ENCODE measurements at places on chromosomes 3 and 15.

DNA sequence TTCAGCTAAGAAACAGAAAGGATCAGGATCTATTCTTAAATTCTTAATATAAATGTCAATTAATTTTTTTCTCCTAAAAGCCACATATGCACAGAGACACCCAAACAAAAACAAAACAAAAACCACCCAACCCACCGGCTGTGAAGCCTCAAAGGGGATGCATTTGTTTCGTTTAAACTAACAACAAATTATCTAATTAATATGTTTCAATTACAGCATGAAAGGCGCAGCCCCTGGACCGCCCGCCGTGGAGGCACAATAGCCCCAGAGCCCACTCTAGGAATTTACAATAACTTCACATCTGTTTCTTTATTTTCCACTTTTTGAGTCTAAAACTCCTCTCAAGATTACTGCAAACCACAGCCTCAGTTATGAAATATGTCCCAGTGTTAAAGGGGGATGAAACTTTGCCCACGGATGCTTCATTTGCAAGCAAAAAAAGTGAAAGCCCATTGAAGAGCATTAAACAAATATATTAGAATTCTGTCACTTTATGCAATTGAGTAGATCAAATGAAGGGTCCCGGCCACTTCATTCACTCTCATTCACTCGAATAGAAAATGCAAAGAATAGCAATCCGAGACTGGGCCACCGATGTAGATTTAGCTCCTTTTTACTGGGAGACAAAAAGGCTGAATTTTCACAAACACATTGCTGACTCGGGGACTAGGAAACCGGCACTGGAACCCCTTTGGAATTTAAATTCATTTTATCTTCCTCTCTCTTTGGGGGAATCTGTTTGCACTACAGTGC is 6.0 kb downstream of the FOXB1 start:
- no peak for DNase-seq

DNA sequence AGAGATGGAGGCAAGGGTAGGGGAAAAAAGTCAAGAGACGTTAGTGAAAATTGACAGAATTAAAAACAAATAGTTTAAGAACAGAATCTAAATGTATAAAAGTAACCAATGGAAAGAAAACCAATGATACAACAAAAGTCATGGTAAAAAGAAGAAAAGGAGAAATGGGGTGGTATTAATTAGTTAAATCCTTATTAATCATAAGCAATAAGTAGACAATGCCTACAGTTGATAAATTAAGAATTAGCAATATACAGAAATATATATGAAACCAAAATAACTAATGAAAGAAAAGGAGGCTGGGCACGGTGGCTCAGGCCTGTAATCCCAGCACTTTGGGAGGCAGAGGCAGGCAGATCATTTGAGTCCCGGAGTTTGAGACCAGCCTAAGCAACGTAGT is 23.8 kb downstream of the EPM2AIP1 start:
- no peak for DNase-seq

- no peak for DNase-seq
Observed at GRCh38 chr3:163561151-163561550, 1517.1 kb downstream of the SI start.

DNA sequence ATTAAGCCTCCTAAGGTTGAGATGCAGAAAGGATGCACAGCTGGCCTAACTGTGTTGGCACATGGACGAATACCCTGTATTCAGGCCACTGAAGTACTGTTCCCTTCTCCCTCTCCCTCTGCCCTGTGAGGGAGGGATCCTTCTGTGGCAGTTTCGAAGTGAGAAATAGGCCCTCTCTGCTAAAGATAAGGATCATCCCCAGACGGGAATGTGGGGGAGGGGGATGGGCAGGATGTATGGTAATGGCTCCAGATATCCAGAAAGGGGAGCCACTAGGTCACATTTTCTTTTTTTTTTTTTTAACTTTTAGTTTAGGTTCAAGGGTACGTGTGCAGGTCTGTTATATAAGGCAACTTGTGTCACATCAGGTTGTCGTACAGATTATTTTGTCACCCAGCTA is 463.1 kb downstream of the TBL1XR1 start:
- DNase-seq: no peak

GRCh38 chr3:3666664-3667063 is 132.6 kb upstream of the LRRN1 start:
- DNase-seq: peak; percentile 2

- DNase-seq: no peak
Observed at GRCh38 chr3:187013159-187013716, 82.9 kb downstream of the ST6GAL1 start.

DNA sequence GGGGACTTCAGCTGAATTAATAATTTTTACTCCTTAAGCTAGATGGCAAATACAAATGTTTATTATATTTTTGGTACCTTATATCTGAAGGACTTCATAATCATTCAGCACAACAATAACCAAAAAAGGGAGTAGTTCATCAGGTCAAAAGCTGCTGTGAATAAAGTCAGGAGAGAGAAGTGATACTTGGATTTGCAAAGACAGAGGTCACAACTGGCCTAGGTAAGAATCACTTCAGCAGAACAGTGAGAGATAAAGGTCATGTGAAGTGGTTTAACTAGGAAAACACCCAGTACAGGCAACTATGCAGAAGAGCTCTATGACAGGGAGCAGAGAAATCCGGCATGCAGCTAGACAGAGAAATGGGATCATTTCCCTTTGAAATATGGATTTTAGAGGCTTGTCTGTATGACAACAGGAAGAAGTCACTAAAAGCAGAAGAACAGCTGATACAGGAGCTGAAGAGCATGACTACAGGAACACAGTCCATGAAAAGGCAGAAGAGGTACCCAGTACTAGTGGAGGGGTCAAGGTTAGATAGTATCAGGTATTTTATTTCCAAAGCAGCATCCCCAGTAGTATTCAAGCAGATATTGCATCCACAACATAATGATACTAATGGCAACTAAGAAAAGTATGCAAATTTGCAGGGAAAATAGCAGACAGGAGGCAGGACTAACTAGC is 25.7 kb downstream of the ZMAT3 start:
- no peak for DNase-seq

GRCh38 chr3:101849714-101850245 is 466 bp downstream of the NFKBIZ start:
- peak; percentile 71 for DNase-seq

GRCh38 chr3:12758025-12758781 is 856 bp downstream of the TMEM40 start:
- no peak for DNase-seq

DNA sequence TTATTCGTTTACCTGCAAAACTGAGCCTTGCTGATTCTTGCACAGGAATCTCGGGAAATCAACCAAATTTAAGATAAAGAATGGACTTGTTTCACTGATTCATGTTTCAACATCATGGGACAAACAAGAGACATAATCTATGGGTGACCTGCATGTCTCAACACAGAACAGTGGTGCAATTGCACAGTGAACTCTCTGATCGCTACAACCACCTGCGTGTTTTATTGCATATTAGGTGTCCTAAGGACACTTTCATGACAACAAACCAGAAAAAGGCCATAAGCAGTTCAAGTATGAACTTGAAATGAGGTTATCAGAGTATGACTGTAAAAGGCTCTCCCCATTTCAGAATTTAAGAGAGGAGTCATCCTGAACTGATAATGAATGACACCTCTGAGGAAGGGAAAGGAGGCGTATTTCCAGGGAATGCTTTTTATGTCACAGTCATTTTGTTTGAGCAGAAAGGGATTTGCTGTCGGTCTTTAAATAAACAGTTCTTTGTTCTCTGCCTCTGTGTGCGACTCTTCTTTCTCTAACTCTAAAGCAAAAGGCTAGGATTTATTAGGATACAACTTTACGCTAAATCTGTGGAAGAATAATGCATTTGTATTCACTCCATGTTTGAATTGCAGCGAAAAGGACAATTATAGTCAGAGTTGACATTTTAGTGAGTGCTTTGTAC is 167.2 kb downstream of the RBMS3 start:
- no peak for DNase-seq

- DNase-seq: no peak
Observed at GRCh38 chr15:28125673-28126651, 26.8 kb upstream of the OCA2 start.

GRCh38 chr3:184832044-184832443 is 20.1 kb downstream of the VPS8 start:
- no peak for DNase-seq

DNA sequence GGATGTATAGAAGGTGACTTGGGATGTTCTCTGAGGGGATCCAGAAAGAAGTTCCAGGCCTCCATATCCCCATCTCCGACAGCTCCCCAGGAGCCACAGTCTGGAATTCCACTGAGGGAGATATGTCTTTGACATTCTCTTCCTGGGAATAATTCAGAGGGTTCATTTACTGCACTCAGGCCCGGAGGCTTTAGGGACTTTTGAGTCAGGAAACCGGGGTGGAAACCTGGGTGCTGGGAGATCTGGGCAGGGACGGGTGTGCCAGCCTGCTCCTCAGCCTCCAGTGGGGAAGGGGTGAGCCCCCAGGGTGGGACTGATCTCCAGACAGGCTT is 147.7 kb downstream of the SMAD6 start:
- DNase-seq: no peak

GRCh38 chr15:58511599-58511987 is 79.8 kb downstream of the LIPC start:
- DNase-seq: no peak

DNA sequence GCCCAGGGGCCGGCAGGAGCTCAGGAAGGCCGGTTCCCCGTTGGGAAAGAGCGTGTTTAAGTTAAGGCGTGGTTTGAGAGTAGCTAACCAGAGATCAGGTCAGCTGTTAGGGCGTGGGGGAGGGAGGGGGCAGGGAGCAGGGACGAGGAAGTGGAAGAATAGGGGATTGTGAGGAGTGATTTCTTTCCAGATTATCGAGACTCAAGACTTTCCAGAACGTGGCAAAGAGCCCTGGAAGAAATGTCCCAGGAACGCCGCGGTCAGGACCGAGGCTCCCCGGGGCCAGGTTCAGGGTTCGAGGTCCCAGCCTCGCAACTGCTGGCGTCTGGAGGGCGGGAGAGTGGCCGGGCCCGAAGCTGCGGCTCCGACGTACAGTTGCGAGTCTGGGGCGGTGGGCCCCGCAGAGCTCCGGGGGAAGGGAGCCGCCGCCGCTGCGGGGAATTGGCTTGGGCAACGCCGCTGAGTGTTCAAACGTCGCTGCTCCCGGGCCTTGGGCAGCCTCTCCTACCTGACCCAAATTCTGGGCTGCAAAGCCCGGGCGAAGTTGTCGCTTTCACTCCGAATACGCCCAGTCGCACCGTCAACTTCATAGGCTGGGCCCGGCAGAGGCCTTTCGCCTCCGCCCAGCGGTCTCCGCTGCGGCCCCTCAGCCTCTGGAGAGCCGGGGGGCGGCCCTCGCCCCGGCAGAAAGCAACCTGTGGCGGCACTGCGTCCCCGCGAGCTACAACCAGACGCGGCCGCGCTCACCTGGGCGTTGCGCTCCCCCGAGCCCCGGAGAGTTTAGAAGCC is 9.5 kb downstream of the ISL2 start:
- peak; percentile 31 for DNase-seq

DNA sequence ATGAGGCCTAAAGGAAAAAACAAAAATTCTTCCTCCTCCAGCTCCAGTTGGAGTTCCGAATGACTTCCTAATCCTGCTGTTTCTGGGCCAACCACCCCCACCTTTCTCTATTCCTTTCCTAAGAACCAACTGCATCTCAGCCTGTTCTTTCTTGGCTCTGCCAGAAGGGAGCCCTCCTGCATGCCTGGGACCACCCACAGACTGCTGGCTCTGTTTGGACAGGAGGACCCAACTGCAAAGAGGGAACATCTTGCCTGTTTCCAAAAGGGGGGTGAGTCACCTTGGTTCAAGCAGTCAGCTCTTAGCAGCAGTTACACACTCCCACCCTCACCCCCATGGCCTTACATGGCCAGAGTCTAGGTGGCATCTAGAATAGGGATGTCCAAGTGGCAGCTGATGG is 116.0 kb upstream of the PRICKLE2 start:
- DNase-seq: no peak

DNA sequence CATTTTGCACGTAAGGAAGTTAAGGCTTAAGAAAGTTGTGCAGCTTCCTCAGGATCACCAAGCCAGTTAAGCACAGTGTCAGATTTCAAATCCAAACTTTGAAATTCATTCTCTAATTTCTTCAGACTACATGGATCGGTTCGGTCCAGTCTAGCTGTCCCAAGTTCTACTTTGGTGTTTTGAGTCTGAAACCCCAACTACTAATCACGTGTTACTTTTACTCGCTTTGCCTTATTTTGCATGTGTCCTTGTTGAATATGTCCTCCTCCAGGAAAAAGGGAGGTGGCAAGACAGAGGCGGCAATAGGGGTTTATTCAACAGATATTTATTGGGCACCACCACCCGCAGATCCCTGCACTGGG is 522 bp upstream of the GXYLT2 start:
- no peak for DNase-seq

- no peak for DNase-seq
Observed at GRCh38 chr15:98402486-98402885, 245.9 kb upstream of the IGF1R start.

- DNase-seq: no peak
Observed at GRCh38 chr3:8518138-8518537, 16.5 kb downstream of the LMCD1 start.

DNA sequence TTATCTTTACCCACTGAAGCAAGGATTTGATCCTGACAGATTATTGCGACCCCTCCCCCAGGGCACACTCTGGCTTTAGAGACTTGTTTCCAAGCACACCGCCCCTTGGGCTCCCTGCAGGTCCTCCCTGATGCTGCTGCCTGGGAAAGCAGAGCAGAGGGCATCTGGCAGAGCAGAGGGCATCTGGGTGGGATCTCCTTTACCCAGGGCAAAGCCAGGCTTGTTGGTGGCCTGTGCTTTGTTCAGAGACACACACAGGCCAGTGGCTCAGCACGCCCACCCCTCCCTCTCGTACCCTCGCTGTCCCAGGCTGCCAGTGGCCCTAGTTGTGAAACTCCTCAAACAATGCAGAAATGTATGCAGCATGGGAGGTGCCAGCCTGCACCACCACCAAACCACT is 4.8 kb downstream of the KLF13 start:
- DNase-seq: no peak

GRCh38 chr15:81765816-81766215 is 280.0 kb downstream of the MEX3B start:
- no peak for DNase-seq

DNA sequence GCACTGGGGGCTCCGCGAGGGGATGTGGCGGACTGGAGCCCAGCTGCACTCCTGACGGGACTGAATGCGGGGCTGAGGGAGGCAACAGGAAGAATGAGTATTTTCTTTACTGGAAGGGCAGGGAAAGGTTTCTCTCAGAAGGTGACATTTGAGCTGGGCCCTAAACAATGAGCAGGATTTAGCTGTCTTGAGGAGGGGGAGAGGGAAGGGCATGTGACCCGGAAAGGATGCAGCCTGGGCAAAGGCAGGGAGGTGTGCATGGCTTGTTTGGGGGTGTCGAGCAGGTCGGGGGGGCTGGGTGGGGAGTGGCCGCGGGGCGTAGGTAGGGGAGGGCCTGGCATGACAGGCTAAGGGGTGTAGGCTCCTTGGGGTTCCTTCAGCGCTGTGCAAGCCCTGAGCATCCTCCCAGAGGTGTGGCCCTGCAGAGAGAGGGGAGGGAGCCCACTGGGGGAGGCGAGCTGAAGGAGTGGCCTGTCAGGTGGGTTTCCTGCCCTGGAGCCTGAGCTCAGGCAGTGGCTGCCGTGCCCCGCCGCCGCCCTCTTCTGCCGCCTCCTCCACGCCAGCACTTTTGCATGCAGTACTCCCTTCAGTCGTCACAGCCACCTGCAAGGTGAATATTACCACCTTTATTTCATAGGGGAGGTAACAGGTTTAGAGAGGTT is 17.2 kb upstream of the ANKDD1A start:
- DNase-seq: peak; percentile 81

GRCh38 chr3:34619990-34620389 is 821.6 kb downstream of the PDCD6IP start:
- DNase-seq: no peak
